Stimulated activated CD4-positive, alpha-beta T cell treated with anti-CD3 and anti-CD28 coated beads, TNF-alpha, amount 100 ng/mL, for 4 hours (primary cell): ENCODE measurements at places on chromosomes 16 and 17.
A peak's percentile ranks its signal among the peaks of the same experiment; 100 is the strongest.

GRCh38 chr16:86594721-86595120 is 16.4 kb downstream of the FOXL1 start:
- no peak for DNase-seq

- DNase-seq: no peak
Observed at GRCh38 chr16:23728112-23728477, 15.1 kb upstream of the ERN2 start.

- no peak for DNase-seq
Observed at GRCh38 chr17:80303824-80304223, 43.2 kb downstream of the RNF213 start.

DNA sequence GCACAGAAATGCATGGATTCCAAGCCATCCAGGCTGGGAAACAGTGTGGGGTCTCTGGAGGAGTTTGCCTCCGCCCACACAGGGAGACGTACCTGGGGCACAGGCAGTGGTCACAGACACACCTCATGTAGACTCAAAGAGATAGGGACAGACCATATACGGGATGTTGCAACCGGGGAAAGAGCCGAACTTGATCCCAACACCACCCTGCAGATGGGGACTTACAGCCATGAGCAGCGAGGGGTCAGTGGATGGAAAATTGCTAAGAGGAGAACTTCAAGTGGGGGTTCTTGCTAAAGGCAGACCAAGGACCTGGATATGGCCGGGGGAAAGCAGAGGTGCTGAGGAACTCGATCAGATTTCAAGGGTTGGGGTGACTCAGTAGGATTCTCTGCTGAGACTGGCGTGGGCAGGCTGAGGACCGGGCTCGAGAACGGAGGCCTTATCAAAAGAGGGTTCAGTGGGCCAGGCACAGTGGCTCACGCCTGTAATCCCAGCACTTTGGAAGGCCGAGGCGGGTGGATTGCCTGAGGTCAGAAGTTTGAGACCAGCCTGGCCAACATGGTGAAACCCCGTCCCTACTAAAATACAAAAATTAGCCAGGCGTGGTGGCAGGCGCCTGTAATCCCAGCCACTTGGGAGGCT is 12.0 kb upstream of the DNAH17 start:
- DNase-seq: no peak

DNA sequence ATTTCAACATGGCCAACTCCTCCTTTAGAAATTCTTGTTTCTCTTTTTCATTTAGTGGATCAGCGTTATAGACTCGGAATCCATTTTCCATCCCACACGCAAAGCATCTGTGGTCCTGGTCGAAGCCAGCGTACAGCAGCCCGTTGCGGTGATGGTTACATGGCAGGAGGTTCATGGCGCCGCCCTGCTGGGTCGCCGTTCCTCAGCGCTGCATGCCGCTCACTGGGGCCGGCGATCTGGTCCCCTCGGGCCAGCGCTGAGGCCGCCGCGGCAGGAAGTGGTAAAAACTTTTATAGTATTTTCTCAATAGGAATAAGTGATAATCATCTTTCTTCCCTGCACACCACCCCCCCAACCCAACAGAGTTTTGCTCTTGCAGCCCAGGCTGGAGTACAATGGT is 29.9 kb upstream of the RHOT1 start:
- no peak for DNase-seq

DNA sequence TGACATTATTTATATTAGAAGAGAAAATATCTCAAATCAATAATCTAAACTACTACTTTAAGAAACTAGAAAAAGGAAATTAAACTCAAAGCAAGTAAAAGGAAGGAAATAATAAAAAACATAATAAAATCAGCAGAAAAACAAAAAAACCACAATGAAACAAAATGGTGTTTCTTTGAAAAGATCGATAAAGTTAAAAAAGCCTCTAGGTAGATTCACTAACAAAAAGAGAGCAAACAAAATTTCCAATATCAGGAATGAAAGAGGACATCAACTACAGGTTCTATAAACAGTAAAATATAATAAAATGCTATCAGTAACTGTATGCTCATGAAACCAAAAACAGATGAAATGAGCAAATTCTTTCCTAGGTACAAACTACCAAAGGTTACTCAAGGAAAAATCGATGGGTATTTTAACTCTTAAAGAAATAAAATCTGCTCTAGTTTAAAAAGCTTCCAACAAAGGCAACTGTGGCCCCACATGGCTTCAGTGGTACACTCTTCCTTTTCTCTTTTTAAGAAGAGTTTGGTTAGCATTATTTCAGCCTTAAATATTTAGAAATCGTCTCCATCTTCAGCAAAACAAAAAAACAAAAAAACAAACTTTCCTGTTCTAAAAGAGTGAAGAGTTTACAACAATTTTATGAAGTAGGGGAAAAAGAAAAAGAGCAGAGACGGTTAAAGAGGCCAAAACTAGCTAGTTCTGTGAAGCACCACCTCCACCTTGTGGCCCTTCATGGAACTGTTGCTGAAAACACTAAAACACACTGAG is 102.2 kb downstream of the TRIM37 start:
- peak; percentile 38 for DNase-seq

- DNase-seq: no peak
Observed at GRCh38 chr16:57266531-57267260, 17.8 kb downstream of the PLLP start.

GRCh38 chr17:42632949-42633444 is 23.5 kb downstream of the TUBG1 start:
- no peak for DNase-seq

DNA sequence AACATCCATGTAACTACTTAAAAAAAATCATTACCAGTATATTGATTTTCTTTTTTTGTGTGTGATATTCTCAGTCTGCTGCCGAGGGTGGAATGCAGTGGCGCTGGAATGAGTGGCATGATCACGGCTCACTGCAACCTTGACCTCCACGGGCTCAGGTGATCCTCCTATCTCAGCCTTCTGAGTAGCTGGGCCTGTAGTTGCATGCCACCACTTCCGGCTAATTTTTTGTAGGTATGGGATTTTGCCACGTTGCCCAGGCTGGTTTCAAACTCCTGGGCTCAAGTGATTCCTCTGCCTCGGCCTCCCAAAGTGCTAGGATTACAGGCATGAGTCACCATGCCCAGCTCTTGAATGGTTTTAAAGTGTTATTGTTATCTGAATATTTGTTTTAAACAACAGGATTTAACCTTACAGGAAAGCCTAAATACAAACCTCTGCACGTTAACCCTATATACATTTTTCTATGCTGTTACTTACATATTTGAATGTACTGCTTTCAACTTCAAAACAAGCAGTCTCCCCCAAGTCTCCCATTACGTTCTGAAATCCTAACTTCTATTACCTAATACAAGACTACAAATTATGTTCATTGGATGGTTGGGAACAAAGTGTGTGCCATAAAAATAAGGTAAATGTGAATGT is 61.7 kb downstream of the KPNA2 start:
- no peak for DNase-seq

GRCh38 chr16:1167276-1168107 is 14.6 kb downstream of the CACNA1H start:
- DNase-seq: no peak

DNA sequence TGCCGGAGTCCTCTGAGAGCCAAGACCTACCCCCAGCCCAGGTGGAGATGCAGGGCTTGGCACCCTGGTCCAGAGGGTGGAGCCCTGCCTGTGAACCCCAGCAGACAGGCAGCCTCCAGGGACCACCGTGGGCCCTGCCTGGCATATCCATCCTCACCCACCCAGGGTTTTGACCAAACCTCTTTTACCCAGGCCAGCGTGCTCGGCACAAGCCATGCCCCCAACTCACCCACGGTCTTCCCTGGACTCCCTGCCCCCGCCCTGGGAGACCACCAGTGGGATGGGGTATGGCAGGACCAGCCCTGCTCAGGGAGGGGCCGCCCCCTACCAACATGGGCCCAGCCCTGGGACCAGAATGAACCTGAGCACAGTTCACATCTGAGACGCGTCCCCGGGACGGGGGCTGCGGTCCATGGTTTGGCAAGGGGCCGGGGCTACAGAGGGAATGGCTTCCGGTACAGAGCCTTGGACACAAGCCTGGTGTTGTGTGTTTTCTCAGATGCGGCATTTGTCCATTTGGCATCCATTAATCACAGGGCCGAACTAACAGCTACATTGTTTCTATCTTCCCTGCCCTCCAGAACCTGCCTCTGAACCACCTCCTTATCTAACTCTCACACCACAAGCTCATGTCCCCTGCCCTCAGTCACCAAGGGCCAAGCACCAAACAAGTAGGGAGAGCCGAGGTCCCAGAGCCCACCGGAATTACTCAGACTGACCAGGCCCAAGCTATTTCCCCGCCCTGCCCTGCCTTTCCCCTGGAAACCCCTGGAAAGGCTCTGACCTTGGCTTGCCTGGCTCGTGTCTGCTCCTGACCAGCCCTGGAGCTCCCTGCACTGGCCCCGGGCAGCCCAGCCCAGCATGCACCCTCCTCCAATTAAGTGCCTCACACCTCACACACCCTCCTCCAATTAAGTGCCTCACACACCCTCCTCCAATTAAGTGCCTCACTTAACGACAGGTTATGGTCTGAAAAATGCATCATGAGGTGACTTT is 14.1 kb downstream of the HS3ST6 start:
- no peak for DNase-seq

DNA sequence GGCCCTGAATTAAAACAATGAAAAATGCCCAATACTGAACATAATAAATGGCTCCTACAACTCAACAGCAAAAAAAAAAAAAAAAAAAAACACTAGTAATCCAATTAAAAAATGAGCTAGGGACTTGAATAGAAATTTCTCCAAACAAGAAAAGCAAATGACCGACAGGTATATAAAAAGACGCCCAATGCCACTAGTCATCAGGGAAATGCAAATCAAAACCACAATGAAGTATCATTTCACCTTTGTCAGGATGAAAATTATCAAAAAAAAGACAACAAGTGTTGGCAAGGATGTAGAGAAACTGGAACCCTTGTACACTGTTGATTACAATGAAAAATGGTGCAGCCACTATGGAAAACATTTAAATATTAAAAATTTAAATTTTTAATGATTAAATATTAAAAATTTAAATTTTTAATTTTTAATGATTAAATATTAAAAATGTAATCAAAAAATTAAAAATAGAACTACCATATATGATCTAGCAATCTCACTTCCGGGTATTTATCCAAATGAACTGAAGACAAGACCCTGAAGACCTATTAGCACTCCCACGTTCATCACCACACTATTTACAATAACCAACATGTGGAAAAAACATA is 28.1 kb downstream of the BBS2 start:
- DNase-seq: no peak

DNA sequence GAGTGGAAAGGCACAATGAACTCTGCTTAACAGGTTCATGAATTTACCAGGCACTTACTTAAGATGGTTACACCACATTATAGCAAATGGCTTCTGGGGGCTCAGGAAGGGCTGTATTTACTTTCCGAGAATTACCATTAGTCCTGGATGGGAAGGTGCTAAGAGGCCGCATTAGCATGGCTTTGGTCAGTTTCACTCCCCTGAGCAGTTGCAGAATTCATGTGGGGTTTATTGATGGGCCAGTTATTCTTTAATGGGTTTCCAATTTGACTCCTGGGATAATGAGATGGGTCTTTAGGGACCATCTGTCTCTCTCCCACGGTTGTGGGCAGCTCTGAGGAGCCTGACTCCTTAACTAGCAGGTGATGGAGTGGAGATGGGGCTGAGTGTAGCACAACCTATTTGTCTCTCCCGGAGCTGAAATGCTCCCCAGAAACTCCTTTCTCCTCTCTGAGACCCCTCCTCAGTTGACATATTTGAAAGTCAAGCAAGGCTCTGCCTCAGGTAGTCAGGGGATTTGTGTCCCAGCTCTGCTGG is 652.5 kb downstream of the HS3ST4 start:
- no peak for DNase-seq

- no peak for DNase-seq
Observed at GRCh38 chr16:88636488-88637265, 1.7 kb upstream of the IL17C start.

DNA sequence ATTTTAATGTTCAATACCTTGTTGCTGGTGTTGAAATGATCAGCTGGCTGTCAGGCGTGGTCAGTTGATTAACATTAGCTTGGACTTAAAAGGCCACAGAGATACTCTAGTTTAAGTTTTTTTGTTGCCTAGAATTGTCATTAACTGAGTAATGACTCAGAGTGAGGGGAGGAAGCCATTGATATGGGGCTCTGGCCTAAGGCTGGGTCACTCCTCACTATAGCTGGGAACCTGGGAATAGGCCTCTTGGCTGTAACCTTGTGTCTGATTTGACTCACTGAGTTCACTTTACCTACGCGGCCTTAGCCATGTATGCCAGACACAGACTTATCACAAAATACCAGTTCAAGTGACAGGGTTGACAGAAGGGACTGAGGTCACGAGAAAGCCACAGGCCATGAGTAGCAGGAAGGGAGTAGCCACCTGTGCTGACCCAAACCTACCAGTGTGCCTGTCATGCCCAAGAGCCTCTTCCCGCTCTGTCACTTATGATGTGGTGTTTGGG is 37.9 kb upstream of the ADCY7 start:
- DNase-seq: no peak

DNA sequence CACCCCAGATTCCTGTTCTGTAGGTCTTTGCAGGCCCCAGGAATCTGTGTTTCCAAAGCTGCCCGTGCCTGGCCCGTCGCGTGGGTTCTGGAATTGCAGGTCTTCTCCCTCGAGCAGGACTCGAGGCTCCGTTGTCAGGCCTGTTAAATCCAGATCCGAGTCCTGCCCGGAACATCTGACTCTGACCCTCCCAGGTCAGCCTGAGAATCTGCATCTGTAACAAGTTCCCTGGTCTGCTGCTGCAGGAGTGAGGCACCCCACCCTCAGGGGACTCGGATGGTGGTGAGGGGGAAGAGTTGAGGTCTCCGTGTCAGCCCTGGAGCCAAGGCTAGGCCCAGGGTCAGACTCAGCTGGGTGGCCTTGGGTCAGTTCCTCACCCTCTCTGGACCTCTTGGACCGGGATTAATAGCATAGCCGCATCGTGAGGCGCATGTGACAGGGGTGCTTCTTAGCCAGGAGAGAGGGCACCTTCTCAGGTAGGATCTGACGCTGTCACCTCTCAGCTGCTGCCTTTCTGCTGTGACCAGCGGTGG is 8.8 kb downstream of the SPIRE2 start:
- DNase-seq: no peak

DNA sequence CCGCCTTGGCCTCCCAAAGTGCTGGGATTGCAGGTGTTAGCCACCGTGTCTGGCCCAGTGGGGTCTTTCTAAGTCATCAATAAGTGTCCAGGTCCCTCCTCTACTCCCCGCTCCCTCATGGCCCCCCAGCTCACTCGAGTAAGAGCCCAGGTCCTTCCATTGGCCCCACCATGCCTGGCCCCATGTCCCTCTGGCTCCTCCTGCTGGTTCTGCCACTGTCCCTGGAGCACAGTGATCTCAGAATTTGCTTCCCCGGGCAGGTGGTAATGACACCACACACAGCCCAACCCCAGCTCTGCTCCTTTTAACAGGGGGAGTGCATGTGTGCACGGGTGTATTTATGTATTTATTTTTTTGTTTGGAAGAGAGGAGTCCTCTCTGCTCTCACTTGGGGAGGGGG is 19.6 kb downstream of the MGAT5B start:
- no peak for DNase-seq

DNA sequence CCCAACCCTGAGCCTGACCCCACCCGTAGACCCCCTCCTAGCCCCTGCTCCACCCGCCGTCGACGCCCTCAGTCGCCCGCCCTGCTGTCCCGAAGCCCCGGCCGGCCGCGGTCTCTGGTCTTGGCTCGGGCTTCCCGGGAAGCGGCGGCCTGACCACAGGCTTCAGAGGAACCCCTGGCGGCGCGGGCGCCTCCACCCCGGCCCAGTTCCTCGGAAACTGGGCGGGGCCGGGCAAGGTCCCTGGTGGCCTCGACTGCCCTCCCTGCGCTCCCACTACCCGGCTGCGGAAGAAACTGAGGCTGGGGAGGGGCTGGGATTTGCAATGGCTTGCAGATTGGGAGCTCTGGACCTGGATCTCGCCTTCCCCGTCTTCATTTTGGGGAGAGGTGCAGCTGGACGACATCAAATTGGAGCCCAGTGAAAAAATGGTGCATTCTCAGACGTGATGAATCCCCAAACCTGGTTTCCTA is 692 bp upstream of the SOCS1 start:
- DNase-seq: no peak
